Esophagus squamous epithelium (tissue), 5 donors: ENCODE measurements at places on chromosomes 5 and 9. TPM values are rescaled to one million over a fixed set of nuclear protein-coding genes. Genes with fewer than 3 reads are reported as not detected.

WNT8A gene
- not detected for total RNA-seq

SURF1 gene
- 44.4 TPM for total RNA-seq

DNA sequence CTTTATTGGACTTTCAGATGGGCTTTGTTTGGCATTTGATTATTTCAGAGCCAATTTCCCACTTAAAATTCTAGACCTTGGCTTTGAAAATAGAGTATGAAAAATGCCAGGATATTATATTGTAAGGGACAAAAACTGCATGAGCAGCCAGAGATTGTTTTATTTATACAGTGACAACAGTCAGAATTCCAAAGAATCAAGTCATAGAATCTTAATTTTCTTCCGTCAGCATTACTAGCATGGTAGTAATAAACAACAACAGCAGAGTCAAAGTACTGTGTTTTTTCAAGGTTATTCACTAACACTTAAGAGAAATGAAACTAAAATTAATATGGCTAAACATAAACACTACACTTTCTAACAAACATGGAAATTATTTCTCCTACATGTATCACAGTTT, 52.2 kb downstream of the MLLT3 start:
- no peak for DNase-seq
- H3K27ac ChIP-seq = no peak overlapping the region
- H3K4me3 ChIP-seq = no peak overlapping the region

DNA sequence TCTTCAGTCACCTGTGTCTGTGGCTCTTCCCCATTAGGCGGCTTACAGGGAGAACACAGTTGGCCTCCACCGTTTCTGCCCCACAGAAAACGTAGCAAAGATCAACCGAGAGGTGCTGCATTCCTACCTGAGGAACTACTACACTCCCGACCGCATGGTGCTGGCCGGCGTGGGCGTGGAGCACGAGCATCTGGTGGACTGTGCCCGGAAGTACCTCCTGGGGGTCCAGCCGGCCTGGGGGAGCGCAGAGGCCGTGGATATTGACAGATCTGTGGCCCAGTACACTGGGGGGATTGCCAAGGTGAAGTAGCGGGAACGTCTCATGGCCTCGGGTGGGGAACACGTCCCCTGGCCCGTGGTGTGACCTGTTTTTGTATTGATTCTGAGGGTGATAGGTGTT, 6.5 kb downstream of the PMPCA start:
- no peak for DNase-seq
- H3K4me3 ChIP-seq = no peak overlapping the region
- H3K27ac ChIP-seq = no peak overlapping the region

GRCh38 chr5:178587763-178588611, 2.2 kb downstream of the COL23A1 start:
- no peak overlapping the region for H3K27ac ChIP-seq
- H3K4me3 ChIP-seq = no peak overlapping the region
- DNase-seq = no peak
- no peaks in the 10 kb centered on the region for H3K36me3 ChIP-seq
